ENCODE measurements at places on chromosomes 3 and 15.

DNA sequence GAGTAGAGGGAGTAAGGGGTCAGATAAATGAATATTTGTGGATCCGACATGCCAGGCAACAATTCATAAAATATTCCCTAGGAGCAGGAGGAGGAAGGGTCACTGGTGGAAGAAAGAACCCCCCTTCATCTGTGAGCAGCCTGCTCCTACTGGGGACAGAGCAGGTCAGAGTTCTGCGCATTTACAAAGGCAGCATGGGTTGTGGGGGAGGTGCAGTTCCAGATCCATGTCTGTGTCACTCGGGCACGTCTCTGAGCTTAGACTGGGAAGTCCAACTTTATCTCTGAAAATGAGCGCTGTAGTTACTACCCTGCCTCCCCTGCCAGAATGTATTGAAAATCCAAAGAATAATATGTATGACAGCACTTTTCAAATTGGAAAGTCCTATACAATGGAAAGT lies 115.2 kb downstream of the GABRG3 start:
- DNase-seq, result no peak

- DNase-seq, result no peak
Observed at GRCh38 chr15:85104584-85104983, 122.9 kb downstream of the PDE8A start.

DNA sequence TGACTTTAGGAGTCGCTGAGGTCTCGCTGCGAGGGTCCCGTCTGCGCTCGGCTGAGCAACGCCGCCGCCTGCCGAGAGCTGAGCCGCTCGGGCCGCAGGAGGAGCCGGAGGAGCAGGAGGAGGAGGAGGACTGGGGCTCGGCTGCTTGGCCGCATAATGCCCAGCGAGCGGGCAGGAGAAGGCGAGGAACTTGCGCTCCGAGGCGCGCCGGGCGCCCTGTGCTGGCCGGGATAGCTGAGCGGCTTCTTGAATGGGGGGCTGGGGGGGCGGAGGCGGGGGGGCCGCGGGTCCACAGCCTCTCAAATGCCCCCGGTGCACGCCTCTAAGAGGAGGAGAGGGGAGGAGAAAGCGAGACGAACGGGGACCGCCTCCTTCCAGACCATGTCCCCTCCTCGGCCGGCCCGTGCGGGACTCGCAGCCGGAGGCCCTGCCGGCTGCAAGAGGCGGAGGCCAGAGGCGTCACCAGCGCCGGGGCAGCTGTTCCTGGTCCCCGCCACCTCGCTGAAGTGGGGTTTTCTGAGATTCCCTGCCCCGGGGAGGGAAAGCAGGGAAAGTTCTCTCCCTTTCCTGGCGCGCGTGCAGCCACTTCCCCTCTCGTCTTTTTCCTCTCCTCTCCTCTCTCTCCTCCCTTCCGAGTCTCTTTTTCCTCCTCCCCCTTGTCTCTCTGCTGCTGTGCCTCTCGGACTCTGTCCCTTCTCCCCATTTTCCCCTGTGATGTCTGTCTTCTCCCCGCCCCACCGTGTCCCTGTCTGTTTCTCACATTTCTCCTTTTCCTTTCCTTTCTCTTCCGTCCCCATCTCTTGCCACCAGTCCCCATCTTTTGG lies at the start of gene ADAMTS9:
TSS of gene ADAMTS9 (minus strand) at position 220 of the 824 bp plus-strand sequence. CDS start 343 bp downstream, outside the sequence.
- DNase-seq, result no peak

- DNase-seq, result peak; percentile 92
Observed at GRCh38 chr15:92810418-92811138, 89.5 kb upstream of the CHD2 start.

DNA sequence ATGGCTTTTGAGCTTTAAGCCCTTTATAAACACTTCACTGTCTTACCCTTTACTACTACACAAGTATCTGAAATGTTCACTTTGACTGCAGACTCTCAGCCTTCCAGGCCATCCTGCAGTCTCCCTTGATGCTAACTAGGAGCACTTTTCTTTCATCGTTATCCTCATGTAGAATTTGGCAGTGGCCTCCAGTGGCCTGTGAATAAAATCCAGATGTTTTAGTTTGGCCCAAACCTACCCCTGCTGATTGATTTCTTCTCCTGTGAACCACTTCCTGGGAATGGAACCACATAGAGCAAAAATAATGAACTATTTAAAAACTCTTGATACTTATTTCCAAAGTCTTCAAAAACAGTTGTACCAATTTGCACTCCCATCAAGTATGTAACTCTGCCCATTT lies 271.9 kb downstream of the FEZF2 start:
- DNase-seq, result no peak

GRCh38 chr15:60137711-60138396 lies 133.7 kb downstream of the FOXB1 start:
- no peak for DNase-seq

DNA sequence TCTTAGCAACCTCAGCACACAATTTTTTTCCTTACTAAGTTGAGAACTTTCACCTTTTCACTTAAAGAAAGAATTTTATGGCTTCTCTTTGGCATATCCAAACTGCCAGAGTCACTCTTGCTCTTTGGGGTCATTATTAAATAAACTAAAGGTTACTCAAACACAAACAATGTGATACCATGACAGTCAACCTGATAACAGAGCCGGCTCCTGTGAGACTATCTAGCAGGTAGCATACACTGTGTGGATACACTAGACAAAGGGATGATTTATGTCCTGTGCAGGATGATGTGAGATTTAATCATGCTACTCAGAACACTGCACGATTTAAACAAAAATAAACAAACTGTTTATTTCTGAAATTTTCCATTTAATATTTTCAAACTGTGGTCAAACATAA lies 35.6 kb downstream of the LRRFIP2 start:
- no peak for DNase-seq

- no peak for DNase-seq
Observed at GRCh38 chr15:66154581-66154980, 99.0 kb downstream of the MEGF11 start.

GRCh38 chr3:12722226-12722625 lies 36.8 kb downstream of the TMEM40 start:
- DNase-seq, result no peak

DNA sequence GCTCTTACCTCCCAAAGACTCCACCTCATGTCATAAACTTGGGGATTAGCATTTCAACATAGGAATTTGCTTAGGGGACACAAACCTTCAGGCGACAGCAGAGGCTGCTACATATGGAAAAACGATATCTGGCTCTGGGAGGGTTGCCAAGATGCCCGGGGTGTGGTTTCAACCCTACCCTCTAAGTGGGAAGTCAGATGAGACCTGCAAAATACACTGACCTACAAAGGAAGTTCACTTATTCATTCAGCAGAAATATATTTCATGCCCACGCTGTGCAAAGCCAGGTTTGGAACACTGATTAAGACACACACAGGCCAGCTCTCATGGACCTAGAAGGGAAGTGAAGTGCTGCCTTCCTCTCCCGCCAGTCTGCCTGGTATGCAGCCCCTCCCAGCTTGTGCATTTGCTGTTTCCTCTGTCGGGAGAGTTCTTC lies 239.3 kb downstream of the FEZF2 start:
- peak; percentile 22 for DNase-seq

- peak; percentile 32 for DNase-seq
Observed at GRCh38 chr3:119580067-119580760, 922 bp downstream of the ADPRH start.

DNA sequence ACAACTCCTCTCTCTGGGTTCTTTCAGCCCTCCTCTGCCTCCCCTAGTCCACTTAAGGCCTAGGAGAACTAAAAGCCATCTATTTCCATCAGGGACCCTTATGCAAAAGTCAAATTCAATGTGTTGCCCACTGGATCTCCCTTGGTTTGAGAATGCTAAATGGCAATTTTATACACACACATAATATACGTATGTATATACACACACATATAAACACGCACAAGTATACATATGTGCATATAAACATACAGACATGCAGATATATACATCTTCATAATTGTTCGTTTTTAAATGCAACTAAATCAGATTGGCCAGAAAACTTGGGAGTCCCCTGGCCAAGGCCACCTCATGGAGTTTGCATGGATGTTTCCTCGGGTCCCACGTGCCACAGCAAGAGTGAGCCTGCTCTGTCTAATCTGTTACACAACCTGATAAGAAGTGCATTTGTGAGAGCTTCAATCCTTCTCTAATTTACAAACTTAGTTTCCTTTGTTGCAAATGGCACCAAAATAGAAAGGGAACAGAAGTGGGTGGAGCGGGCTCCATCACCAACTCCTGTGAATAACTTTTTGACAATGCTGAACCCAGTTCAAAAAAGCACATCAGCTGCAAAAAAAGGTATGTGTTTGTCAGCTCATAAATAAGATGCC lies 84.2 kb downstream of the FOXP1 start:
- DNase-seq, result no peak

DNA sequence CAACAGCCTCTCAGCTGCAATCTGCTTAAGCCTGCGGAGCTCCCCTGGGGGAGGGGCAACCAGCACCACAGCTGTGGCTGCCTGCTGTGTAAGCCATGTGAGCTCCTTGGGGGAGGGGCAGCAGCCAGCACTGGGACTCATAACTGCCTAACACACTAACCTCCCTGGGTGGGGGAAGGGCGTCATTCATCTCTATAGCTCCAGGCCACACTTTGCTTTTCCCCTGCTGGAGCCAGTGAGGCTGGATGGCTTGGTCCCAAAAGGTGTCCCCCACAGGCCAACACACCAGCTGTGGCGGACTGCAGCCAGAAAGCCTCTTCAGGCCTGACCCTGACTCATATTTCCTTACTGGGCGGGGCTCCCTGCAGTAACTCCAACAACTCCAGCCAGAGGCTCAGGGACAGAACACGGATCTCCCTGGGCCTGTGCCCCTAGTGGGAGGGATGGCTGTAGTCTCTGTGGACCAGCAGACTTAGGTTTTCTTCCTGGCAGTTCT lies 129.8 kb downstream of the PPM1L start:
- no peak for DNase-seq

- no peak for DNase-seq
Observed at GRCh38 chr3:48285132-48285531, 44.2 kb downstream of the ZNF589 start.

- DNase-seq, result peak; percentile 67
Observed at GRCh38 chr3:157127831-157128767, 31.8 kb downstream of the CCNL1 start.

DNA sequence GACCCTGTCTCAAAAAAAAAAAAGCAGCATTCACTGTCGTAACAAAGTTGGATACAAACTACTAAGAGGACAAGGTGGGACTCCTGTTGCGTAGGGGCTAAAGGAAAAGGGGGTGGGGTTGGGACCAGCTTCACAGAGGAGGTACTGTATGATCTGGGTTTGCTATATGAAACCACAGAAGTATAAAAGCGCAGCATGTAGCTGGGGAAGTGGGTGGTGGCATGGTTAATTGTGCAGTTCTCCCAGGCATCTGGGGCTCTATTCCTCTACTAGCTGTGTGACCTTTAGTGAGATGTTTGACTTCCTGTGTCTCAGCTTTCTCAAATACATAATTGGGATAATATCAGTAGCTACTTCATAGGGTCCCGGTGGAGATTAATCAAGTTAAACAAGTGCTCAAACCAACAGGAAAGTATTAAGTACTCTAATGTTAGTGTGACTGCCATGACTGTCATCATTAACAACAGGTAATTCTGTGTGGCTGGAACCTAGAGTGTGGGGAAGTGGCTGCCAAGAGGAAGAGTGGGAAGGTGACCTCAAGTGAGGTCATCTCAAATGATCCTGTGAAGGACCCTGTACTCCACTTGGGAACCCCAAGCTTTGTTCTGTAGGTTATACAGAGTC lies 11.5 kb downstream of the PARP16 start:
- no peak for DNase-seq

- peak; percentile 8 for DNase-seq
Observed at GRCh38 chr3:152079980-152080379, 188.7 kb upstream of the MBNL1 start.

DNA sequence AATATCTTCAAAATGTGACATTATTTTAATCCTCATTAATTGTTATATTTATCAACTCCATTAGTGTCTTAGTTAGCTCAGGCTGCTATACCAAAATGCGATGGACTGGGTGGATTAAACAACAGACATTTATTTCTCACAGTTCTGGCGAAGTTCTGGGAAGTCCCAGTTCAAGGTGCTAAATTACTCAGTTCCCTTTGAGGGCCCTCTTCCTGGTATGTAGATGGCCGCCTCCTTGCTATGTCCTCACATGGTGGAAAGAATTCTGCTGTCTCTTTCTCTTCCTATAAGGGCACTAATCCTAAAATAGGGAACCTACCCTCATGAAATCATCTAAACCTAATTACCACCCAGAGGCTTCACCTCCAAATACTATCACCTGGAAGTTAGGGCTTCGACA lies 38.8 kb upstream of the DUT start:
- DNase-seq, result no peak

- no peak for DNase-seq
Observed at GRCh38 chr3:52429779-52430415, 15.0 kb downstream of the SEMA3G start.

DNA sequence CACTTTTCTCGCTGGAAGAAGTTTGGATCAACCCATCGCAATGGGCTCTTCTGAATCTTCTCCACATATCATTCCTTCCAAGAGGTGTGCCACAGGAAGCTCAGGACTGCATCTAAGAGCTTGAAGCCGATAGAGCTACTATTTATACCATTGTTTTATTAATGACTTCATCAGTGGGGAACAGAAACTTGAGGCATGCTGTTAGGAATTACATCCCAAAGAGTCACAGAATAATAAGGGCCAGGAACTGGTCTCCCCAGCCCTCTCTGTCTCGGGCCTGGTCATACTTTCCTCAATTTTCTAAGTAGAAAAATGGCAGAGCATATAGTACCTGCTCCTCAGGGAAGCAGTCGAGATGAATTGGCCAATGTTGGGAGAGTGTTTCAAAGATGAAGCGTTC lies 16.9 kb upstream of the C15orf61 start:
- DNase-seq, result no peak

DNA sequence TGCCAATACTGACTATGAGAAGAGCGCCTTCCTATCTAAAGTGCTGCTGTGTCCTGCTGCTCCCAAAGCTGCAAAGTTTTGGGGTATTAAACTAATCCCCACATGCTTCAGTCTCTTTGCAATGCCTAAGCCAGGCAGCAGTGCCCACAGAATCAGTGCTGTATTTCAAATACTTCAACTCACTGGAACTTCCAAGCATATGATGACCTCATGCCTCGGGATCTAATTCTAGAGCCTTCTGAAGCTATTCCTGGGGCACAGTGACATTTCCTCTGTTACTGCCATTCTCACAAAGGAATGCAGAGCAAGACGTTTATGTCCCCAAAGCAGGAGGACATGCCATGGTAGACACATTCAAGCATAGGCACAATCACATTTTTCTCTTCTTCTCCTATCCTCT lies 78.5 kb downstream of the CD200 start:
- no peak for DNase-seq

GRCh38 chr15:49137861-49138260 lies 17.5 kb downstream of the COPS2 start:
- DNase-seq, result no peak

- peak; percentile 44 for DNase-seq
Observed at GRCh38 chr15:65085990-65086679, 9.6 kb downstream of the KBTBD13 start.

- DNase-seq, result no peak
Observed at GRCh38 chr3:108008106-108008505, 82.7 kb downstream of the CD47 start.

DNA sequence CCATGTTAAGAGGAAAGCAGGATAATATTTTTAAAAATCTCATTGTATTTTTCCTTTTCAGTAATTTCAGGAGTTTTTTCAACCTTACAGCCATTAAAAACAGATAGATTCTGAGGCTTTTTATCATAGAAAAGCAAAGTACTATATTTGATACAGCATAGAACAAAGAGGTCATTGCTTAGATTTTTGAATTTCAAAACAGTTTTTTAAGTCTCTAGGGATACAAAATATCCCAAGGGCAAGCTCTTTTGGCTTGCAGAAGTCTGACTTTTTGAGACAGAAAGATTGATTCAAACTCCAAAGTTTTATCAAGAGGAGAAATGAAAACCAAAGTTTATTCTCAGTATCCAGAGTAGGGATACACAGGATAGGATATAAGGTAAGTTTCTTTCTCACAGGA lies 49.3 kb upstream of the LEKR1 start:
- DNase-seq, result no peak

- DNase-seq, result no peak
Observed at GRCh38 chr3:186187401-186188275, 78.7 kb upstream of the ETV5 start.

Data from hematopoietic multipotent progenitor cell treated with erythropoietin and hydrocortisone succinate and interleukin-3 and kit ligand, for 8 days (in vitro differentiated cells).